ENCODE measurements at places on chromosomes 5 and 9.

DNA sequence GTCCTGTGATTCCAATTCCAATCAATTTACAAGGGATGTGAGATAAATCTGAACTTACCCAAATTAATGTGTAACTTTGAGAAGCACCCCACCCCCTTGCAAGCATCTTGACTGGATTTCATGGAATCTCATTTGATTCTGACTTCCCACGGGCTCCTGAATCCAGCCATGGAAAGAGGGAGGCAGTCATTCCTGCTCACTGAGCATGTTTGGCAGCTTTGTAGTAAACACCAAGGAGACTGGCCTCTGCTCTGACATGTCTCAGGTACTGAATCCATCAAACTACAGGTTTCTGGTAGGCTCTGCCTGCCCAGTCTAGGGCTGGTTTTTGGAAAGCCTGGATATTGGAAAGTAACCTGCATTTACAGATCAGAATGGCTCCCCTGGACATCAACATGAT lies 357.6 kb downstream of the ARHGEF28 start:
- DNase-seq: no peak

DNA sequence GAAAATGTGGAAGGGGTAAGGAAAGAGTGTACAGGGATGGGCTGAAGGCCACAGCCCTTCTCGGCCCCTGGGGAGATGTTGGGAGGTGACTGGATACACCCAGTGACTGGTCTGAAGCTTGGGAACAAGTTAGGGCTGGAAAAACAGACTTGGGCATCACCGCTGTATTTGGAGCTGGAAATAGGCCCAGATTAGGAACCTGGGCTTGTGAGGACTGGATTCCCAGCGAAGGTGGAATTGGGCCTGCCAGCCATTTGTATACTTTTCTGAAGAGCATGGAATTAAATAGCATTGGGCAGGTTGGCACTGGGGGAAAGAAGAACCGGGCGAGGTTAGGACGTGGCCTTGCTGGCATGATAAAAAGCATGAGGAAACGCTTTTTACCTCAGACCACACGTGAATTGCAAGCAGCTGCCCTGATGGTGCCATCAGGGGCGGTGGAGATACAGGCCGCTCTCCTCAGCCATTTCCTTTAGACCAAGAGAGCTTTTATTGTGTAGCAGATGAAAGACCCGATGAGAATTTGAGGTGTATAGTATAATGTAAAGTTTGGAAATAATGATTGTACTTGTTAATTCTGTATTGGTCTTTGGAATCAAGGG lies 37.8 kb downstream of the OTULIN start:
- no peak for DNase-seq

DNA sequence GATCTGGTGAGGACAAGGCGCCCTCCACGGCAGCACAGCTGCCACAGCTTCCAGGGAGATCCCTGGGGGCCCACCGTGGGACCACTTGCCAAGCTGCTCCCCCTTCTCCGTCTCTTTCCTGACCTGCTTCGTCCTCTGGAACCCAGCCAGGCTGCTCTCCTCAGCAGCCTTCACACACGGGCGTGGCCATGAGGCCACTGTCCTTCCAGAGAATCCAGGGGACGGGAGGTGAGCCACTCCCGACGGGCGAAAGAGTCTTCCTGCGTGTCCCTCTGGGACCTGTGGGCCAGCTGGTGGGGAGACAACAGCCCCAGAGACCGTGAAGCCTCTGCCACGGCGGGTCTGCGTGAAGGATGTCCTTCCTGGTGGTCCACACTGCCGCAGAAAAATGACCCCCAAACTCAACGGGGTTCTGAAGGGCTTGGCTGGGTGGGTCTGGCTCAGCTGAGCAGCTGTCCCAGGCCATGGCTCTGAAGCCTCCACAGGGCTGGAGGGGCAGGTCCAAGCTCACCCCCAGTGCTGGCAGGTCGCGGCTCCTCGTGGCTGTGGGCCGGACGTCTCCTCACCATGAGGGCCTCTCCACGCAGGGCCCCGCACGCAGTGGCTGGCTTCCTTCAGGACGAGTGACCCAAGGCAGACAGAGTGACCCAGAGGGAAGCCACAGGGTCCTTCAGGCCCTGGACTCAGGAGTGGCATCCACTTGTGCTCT lies 47.4 kb upstream of the NKD2 start:
- peak; percentile 45 for DNase-seq

DNA sequence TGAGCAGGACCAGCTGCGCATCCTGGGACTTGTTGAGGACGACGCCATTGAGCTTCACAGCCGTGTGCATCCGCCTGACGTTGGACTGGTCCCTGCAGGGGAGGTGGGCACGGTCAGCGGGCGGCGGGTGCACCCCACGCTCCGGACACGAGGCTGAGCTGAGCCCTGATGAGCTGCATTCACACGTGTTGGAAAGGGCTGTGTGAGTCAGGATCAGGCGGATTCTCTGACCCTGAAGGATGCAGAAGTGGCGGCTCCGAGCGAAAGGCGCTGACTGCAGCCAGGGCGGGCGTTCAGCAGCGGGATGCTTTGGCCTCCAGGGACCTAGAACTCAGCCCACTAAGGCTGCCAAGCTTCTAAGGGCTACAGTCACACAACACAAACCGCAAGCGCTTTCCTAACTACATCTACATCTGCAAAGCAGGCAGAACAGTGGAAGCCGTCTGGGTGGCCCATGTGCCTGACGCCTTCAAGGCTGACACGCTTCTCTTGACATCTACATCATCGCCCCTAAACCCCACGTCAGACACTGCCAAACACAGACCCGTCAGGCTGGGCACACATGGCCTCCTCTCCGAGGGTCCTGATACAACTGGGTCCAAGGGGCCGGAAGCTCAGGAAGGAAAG lies 44.9 kb downstream of the NKD2 start:
- peak; percentile 43 for DNase-seq

DNA sequence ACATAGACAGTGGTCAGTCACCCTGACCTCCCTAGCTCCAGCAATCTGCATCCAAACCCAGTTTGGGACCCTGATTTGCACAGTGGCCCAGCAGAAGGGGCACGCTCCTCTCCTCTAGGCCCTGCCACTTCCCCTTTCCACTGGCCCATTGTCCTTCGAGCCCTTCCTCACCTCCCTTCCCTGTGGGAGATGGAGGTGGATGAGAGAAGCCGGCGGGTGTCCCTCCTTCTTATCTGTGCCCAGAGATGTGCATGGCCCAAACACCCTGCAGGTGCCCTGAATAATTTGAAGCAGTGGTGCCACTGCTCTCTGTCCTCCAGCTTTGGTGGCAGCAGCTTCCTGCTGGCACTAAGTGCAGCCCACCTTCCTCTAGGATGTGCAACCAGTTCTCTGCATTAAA lies 140.0 kb downstream of the BARX1 start:
- peak; percentile 13 for DNase-seq

DNA sequence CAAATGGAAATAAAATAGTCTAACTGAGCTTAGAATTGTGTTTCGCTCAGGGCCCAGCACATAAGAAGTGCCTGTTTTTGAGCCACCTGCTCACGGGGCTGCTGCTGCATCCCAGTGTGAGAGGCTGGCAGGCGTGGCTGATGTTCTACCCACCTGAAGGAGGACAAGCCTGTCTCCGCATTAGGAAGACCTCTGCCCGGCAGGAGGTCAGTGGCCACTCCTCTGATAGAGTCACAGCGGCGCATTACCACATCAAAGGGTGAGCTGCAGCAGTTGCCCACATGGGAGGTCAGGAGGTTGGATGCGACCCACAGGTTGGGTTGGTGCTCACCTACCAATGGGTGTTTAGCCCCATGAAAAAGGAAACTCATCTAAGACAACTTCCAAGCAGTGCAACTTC lies 3.7 kb upstream of the SLC6A7 start:
- DNase-seq: peak; percentile 70

GRCh38 chr9:14006386-14007187 lies 307.4 kb downstream of the NFIB start:
- peak; percentile 15 for DNase-seq

DNA sequence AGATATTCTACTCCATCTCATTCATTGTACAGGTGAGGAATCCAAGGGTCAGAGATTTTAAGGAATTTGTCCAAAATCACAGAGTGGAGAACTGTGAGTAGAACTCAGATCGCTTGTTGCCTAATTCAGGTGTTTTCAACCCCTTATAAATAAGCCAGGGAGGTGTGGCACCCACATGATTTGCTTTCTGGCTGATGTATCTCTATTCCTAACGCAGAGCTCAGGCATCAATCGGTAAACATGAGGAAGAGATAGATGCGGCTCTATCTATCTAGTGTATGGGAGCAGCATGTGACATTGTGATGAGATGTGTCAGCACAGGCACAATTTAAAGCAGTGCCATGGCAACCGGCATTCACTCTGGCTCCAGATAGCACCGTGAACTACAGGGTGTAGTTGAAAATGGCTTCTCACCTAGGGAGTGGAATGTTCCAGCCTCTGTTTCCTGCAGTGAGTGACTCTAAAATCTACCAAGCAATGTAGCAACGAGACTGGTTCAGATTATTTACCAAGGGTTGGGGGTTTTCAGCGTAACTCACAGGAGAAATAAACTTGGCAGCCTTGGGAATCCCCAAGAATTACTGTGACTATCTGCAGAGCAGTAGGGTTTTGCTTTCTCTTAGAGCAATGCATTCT lies 53.4 kb upstream of the SUB1 start:
- DNase-seq: peak; percentile 38

All from H7 (cell line).